Activated T-cell treated with anti-CD3 and anti-CD28 coated beads, Interleukin-2, amount 50 U/mL, for 1 hour (primary cell): ENCODE measurements at places on chromosomes 1 and 21.

GRCh38 chr1:238281418-238281817, 390.7 kb upstream of the ZP4 start:
- no peak for DNase-seq

DNA sequence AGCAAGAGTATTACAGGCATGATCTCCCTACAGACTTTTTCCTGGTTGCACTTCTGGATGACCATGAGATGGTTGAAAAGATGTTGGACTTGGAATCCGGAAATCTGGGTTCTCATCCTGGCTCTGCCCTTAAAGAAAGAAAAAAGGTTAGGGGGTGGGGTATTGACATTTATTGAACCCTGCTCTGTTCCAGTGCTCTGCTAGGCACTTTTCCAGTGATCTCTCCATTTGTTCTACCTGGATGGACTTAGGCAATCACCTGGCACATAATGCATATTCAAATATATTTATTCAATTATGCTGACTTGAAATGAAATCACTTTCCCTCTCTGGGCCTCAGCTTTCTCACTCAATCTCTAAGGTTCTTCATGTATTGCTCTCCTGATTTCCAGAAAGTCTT, 101.0 kb upstream of the NFIA start:
- no peak for DNase-seq

DNA sequence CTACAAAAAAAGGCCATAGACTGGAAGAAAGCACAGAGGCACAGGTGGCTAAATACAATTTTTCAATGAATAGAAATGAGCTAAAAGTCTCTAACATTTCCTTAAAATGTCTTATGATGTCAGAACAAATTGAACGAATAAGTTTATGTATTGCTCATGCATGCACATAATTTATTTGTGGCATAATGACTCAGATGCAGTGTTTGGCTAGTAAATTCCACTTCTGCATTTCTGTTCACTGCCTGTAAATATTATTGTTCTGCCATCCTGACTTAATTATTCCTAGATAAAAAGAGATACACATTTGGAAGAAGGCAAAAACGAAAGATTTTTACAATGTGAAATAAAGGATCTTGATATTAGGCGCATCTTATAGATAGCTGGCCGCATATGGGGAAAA, 26.6 kb upstream of the EXO1 start:
- no peak for DNase-seq

DNA sequence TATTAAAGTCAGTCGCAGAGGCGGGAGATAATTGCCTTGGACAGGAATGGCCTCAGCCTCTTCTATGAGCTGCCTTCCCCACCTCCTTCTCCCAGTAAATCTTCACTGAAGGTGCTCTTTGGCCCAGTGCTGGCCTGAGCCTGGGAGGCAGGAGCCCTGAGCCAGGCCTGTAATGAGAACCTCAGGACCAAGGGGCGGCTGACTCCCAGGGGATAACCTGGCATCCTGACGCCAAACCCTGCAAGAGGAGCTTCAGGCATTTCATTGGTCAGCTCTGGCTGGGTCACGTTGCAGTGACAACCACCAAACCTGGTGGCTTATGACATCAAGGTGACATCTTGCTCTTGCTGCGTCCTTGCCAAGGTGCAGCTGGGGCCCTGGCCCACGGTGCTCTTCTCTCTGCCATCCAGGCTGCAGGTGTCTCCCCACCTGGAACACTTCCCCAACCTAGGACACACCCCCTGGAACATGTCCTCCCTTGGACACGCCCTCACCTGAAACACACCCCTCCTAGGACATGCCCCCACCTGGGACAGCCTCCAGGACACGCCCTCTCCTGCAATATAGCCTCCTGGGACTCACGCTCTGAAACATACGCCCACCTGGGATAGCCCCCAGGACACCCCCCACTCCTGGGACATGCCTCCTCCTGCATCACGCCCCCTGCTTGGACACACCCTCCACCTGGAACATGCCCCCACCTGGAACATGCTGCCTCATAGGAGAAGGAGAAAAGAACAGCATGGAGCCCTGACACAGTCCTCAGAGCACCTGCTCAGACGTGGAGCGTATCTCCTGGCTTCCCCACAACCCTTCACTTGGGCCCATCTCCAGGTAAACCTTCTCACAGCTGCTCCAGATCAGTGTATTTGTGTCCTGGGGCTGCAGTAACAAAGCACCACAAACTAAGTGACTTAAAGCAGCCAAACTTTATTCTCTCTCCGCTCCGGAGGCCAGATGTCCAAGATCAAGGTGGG, 333.6 kb downstream of the NPHP4 start:
- DNase-seq, result no peak

- no peak for DNase-seq
These were observed 11.2 kb downstream of the SFT2D2 start for GRCh38 chr1:168236836-168237611.

- DNase-seq, result no peak
These were observed 102.3 kb downstream of the GLIS1 start for GRCh38 chr1:53636621-53637171.

DNA sequence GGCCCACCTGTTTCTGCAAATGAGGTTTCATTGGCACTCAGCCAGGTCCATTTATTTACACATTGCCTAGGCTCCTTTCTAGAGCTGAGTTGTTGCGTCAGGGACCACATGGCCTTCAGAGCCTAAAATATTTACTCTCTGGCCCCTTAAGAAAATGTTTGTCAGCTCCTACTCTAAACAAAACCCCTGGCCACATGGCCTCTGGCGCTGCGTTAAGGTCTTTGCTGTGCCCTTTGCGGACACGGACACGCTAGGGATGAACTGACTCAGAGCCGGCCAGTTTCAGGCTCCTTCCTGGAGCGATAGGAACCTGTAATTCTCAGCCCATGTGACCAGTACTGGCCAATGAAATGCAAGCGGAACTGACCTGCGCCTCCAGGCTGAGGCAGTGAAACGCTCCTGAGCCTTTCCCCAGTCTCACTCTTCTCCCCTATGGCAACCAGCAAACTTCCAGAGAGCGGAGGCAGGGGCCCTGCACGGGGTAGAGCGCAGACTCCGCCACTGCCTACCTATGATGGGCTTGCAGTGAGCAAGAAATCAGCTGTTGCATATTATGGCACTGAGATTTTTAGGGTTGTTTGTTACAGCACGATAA, 160.3 kb downstream of the ETS2 start:
- no peak for DNase-seq

DNA sequence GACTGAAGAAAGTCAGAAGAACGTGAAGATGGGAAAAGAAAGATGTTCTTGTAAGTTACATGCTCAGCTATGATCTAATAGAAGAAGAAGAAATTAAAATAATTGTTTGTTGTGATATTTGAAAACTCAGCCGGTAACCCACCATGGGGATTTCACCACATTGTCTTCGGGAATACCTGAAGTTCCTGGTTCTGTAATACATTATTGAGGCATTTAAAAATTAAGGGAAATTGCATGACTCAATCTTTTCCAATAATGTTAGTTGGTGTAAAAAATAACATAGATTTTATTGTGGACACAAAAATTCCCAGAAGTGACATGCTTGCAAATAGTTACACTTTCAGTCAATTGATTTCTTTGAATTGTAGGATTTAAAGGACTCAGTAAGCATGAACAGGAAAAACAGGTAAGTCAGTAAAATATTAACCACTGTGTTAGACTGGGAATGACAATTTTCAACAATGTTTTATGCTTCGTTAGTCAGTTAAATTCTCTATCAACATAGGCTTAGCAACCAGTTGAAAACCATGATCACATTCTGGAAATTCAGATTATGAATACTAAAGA, 745.1 kb downstream of the LTN1 start:
- DNase-seq, result no peak

- no peak for DNase-seq
These were observed 236.1 kb downstream of the C1orf94 start for GRCh38 chr1:34412598-34413370.

DNA sequence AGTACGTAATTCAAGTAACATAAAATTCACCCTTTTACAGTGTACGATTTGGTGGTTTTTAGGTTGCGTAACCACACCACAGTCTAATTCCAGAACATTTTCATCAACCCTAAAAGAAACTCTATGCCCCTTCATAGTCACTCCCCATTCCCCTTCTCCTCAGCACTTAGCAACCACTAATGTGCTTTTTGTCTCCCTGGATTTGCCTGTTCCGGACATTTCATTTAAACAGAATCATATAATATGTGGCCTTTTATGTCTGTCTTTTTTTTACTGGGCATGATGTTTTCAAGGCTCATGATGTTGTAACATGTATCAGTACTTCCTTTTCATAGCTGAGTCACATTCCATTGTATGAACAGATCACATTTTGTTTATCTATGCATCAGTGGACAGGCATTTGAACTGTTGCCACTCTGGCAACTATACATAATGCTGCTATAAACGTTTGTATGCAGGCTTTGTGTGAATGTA, 20.8 kb downstream of the OBSCN start:
- no peak for DNase-seq

- no peak for DNase-seq
These were observed 90.2 kb upstream of the NGF start for GRCh38 chr1:115428256-115428655.

- no peak for DNase-seq
These were observed 37.8 kb upstream of the TLR5 start for GRCh38 chr1:223180731-223181321.

DNA sequence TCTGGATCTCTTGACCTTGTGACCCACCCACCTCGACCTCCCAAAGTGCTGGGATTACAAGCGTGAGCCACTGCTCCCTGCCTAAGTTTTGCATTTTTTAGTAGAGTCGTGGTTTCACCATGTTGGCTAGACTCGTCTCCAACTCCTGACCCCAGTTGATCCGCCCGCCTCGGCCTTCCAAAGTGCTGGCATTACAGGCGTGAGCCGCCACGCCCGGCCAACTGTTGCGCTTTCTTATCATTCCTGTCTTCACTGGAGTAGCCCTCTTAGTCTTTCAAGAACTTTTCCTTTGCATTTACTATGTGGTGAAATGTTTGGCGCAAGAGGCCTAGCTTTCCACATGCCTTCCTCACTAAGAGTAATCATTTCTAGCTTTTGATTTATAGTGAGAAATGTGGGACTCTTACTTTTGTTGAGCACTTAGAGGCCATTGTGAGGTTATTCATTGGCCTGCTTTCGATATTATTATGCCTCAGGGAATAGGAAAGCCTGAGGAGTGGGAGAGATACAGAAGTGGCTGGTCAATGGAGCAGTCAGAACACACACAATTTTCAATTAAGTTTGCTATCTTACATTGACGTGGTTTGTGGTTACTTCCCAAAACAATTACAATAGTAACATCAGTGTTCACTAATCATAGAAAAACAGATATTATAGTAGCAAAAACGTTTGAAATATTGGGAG, 111.0 kb downstream of the ZMYM4 start:
- no peak for DNase-seq

DNA sequence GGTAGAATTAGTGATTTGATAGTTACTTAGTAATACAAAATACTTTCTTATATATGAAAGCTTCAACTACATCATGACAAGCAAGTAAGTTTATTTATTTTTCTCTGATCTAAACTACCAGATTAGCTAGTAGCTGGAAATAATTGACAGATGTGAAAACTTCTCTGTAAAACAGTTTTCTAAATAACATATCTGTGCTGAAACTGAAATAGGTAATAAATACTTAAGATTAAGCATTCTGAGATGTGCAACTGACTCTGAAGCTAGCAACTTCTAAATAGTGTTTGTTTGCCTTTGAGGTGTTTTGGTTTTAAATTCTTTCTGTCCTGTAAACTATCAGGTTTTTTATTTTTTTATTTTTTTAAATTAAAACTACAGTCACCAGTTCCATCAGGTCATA, 18.5 kb upstream of the LHX8 start:
- no peak for DNase-seq

DNA sequence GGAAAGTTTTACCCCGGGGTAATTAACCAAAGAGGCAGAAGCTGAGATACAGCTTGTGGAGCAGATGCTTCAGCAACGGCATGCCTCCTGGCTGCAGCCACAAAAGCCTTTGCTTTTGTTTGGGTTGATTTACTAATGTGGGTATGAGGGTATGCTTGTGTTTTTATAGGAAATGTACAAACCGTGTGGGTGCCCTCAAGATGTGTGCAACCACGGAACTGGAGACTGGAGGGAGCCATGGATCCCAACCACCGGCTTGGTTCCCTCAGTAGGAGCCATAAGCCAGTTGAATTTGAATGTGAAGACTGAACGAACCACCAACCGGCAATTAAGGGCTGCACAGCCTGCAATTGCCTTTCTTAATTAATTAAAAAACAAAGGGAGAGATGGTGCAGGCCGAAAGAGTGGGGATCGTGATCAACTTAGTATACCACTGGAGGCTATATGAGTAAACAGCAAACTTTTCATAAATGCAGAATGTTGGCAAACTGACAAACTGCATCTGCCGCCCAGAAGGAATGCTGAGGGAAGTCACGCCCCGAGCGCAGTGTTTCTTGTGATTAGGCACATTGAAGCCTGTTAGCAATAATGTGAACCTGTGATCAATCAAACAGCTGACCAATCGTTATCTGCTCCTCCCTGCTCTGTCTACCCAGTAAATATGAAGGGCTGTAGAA, 104.1 kb downstream of the DISP1 start:
- no peak for DNase-seq

DNA sequence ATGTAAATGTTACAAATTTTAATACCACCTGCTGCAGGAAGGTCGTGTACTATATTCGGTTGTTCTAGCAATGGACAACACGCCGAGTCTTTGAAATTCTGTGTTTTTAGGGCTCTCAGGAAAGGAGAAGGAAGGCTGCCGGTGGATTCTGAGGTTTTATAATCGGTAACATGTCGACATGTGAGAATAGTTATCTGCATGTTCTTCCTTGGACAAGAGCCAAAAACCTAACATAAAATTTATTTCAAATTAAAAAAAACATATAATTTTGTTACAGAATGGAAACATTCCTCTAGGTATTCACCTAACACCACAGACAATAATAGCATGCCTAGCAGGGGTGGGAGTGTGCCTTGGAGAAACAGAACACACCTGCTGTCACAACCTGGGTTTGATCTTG, 4.8 kb downstream of the PSMG1 start:
- DNase-seq, result no peak

DNA sequence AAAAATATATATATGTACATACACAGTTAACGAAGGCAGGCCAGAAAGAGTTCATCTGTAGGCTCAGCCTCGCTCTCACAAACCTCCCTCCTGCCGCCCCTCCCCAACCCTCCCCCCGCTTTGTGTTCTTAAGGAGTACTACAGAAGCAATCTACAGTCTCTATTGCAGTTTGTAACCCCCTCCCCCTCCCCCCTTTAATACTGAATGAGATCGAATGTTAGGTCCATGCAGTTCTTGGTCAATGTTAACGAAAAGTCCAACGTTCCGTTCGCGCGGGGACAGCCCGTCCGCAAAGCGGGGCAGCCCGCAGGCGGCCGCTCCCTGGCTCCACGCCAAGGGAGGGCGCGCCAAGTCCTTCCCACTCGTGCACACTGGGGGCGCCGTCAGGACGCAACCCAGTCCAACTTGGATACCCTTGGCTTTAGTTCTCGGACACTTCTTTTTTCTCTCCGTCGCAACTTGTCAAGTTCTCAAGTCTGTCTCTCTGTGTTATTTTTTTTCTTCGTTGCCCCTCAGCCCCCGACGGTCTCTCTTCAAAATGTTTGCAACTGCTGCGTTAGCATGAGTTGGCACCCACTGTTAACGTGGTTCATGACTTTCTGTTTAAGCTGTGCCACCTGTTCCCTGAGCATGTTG, 2.2 kb downstream of the JUN start:
- DNase-seq, result peak; percentile 62
